CD4-positive, alpha-beta T cell treated with Interleukin-6 at 100 ng/mL for 8 hours (primary cell): ENCODE measurements at places on chromosomes 6 and 20.

- no peak for DNase-seq
Measured at GRCh38 chr6:5108068-5108467, 22.9 kb downstream of the PPP1R3G start.

- DNase-seq: no peak
Measured at GRCh38 chr6:129920103-129920798, 59.1 kb upstream of the TMEM244 start.

DNA sequence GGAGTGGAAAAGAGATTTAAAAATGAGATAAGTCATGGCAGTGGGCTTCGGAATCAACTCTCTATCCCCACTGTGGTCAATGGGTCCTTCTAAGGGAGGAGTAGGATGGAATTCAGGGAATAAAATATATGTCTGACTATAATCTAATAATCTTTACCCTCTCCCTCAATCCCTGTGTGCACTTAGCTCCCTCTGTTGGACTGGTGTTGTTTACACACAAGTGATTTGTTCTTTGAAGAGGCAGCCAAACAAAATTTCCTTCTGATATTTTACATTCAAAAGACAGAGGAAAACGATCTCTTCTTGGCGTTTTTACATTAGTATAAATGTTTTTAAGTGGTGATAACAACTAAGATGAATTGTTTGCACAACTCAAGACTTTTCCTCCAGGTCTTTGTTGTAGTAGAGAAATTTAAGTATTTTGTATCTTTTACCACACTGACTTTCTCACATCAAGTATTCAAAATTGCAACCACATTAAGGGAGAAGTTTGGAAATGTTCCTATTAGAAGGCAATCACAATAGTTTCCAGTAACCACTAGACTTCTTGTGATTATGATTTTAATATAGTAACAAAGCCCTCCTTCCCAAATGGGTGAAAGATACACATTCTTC, 317.8 kb downstream of the CENPW start:
- no peak for DNase-seq

DNA sequence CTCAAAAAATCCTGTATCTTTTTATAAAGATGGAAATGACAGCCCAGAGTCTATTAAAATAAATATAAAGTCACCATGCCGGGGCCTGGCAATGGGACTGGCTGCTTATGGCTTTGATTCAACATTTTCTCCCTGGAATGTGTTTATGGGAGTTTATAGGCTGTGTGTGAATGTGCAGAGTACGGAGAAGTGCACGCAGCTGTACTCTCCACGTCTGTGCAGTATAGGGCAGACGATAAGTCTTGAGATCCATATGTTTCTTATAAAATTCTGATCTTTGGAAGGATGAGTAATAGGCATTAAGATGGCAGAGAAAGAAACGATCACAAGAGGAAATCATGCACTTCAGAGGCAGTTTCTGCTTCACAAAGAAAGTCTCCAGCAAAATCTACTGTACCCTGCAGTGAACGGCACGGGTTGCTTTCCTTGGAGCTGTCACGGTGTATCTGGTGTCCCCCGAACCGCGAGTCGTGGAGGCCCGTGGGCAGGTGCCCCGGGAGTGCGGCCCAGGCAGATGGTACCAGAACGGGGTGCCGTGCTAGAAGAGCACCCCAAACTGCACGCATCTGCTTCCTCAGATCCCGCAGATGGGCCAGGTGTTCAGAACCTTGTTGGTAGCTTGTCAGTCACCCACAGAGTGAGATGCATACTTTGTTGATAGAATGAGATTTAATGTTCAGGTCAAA, 382.5 kb downstream of the TAF4 start:
- DNase-seq: no peak

DNA sequence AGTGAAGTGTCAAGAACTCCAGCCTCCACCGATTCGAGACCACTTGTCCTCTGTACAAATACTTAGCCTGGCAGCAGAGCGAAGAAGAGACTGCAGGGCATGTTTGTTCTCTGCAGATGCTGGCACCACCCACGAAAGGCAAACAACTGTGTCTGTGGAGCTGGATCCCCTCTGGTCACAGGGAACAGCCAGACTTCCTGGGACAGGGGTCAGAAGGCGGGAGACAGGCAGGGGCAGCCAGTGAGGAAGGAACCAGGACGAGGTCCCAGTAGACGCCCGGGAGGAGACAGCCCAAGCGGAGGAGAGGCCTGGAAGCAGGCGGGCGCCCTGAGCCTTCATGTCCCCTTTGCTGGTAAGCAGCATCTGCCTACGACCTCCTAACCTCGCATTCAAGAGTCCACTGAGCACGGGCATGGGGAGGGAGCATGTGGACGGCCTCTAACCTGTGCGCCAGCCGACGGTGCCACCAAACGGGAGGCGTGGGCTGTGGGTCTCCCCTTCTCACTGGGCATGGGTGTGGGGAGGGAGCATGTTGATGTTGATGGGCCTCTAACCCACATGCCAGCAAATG, 265.5 kb downstream of the DLL1 start:
- DNase-seq: no peak

DNA sequence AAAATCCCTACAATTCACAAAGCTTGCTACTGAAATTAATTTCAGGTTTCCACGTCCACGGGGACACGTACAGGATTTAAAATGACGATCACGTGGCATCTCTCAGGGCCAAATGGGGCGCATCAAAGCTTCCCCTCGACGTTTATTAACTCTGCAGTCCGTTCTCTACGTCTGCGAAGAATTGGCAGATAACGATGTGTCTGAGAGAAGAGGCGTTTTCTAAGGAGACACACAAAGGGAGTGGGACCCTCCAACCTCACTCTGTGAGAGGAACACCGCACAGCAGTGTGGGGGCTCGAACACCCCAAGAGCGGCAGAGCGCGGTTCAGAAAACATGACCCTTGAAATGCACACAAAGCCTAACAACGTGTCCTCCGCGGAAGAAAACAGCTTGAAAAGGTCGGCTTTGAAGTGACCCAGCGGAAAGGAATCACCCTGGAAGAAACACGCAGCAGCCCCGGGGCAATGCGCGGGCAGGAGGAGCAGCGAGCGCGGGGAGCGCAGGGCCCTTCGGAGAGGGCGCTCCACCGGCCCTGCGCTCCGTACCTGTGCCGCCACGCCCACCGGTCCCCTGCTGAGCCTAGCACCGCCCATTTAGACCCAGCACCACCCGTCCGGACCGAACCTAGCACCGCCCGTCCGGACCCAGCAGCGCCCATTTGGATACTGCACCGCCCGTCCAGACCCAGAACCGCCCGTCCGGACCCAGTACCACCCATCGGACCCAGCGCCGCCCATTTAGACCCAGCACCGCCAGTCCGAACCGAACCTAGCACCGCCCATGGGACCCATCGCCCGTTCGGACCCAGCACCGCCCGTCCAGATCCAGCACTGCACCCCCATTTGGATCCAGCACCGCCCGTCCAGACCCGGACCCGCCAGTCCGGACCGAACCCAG, 1.1 kb upstream of the AFDN start:
- no peak for DNase-seq

DNA sequence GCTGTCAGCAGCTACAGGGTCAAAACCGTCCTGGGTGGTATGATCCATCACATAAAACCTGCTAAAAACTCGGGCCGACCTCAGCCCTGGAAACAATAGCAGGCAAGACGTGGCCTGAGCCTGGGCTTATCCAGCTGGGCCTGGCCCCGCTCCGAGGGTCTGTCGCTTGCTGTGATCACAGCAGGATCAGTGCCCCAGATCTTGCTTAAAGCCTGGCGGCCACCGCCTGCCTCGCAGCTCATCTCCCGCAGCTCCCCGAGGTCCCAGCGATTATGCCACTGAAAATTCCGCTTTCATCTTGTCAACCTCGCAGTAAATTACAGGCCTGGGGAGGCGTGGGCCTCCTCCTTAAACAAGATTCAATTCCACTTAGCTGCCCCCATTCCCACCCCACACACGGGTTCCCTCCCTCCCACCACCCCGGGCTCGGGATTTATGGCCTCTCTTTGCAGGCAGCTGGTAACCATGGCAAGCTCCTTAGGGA, 40.1 kb downstream of the CDH22 start:
- DNase-seq: no peak

DNA sequence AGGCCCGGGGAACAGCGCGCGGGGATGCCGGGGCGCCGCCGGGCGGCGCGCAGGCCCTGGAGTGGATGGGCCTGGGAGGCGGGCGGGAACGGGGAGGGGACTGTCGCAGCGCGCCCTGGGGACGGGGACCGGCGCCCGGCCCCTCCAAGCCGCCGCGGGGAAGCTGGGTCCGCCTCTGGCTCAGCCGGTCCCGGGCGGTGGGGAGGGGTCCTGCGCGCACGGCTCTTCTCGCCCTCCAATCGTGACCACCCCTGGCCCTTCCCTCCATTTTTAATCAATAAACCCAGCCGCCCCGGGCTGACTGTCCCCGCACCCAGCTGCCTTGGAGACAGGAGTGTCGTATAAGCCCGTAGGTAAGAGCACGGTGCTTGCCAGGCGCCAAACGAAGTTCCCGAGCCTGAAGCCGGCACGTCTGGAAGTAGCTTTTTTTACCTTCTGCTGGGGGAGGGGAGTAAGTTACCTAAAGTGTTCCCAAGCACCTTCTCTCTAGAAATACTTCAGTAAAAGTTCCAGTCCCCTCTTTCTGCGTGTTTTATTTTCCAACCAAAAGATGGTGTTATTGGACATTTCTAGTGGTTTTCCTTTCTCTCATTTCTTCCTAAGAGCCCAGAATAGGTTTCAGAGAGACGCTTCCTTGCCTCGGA, 780 bp upstream of the TAF4 start:
- DNase-seq: peak; percentile 26

- no peak for DNase-seq
Measured at GRCh38 chr6:88519301-88520016, 353.3 kb upstream of the CNR1 start.

DNA sequence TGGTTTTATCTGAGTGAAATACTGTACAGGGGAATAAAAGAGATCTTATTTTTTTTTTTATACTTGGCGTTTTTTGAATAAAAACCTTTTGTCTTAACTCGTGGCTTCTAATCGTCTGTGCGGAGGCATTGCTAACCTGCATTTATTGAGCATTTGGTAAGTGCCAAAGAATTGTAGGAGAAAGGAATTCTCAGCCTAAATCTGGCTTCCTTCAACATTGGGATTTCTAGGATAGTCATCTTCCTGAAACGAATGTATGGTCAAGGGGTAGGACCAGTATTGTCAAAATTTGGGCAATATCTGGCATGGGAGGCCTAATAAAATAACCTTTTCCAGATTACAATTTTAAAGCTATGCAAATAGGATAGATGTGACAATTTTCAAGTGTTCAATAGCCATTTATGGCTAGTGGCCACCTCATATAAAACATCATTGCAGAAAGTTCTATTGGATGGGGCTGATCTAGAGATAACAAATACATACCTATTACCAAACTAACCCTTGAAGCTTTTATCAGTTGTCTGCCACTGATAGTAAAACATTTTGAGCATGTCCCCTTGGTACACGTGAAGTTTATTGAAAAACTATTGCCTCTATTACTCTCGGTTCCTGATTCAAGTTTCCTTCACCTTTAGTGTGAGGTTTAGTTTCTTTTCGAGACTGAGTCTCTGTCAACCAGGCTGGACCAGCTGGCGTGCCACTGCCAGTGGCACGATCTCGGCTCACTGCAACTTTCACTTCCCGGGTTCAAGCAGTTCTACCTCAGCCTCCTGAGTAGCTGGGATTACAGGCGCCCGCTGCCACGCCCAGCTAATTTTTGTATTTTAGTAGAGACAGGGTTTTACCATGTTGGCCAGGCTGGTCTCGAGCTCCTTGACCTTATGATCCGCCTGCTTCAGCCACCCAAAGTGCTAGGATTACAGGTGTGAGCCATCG, 5.6 kb downstream of the PIM1 start:
- peak; percentile 6 for DNase-seq

DNA sequence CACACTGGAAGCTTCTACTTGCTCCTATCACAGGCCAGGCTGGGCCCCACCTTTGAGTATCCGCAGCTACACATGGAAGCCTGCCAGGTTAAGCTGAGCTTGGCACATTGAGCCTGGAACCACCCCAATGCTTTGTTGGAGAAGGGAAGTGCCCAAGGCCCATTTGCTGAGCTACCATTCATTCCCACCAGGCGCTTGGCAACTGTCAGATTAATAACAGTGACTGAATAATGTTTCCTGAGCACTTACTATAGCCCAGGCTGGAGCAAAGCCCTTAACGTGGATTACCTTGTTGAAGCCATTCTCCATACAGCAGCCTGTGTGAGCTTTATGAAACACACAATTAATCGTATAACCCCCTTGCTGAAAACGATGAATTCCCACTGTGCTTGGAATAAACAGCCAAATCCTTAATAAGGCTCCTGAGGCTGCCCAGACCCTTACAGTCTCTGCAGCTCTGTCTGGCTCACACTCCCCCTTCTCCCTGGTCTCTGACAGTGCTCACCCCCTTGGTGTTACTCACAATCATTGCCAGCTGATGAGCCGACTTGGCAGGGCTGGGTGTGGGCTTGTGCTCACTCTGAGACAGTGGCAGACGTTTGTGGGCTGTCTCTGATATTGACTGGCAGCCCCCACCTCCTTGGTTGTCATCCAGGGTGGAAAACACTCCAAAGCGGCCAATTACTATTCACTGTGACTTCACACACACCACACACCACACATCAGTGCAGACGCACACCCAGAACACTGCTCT, 357.1 kb downstream of the MAFB start:
- no peak for DNase-seq

- no peak for DNase-seq
Measured at GRCh38 chr6:360349-360748, 31.2 kb upstream of the IRF4 start.

- DNase-seq: no peak
Measured at GRCh38 chr20:45176526-45177267, 2.0 kb downstream of the PI3 start.

- DNase-seq: no peak
Measured at GRCh38 chr20:46354207-46354555, 45.9 kb upstream of the CDH22 start.

DNA sequence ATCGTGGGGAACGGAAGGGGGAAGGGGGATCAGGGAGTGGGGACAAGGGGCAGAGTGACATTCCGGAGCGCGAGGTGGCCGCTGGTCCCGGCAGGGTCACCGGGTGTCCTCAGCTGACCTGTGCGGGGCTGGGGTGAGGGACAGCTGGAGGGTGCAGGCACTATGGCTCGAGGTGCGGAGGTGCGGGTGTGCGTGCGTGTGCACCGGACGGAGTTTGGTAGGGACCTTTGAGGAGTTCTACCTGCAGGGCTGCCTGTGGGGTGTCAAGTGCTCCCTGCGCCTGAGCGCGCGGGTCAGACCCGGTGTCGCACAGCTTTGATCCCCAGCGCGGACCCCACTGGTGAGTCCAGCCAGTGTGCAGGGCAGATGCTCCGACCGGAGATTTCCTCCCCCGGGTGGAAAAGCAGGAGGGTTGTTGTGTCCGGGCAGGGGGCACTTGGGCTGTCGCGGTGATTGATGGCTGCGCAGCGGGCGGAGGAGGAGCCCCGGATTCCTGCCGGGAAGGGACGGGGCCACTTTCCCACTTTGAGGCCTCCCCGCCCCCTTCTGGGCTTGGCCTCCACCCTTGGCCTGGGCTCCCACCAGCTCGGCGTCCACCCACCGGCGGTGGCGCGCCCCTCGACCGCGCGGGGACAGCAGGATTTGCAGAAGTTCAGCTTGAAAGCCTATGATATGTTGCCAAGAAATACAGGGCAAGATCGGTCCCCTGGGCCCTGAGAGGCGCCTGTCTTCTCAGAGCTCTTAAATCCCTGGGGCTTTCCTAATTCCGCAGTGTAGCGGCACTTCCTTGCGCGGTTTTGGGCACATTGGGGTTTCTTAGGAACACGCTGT, 658 bp downstream of the RIN2 start:
- no peak for DNase-seq

GRCh38 chr6:24797596-24798216, 1.0 kb downstream of the ARMH2 start:
- DNase-seq: no peak

- no peak for DNase-seq
Measured at GRCh38 chr20:4490606-4491280, 231.0 kb upstream of the PRND start.
